Osteoblast (primary cell): ENCODE measurements at places on chromosomes 2 and 18. TPM values are rescaled to one million over a fixed set of nuclear protein-coding genes. Genes with fewer than 3 reads are reported as not detected.
A peak's percentile ranks its signal among the peaks of the same experiment; 100 is the strongest.

- H3K27me3 ChIP-seq, result peaks cover 2% of the 10 kb centered on the region
- no peaks in the 10 kb centered on the region for H3K4me1 ChIP-seq
- H3K36me3 ChIP-seq, result no peaks in the 10 kb centered on the region
- no peak for DNase-seq
- H3K4me3 ChIP-seq, result no peak overlapping the region
These were observed 239.8 kb downstream of the METTL4 start for GRCh38 chr18:2331491-2331890.

- no peak for DNase-seq
- no peak overlapping the region for H3K4me3 ChIP-seq
- H3K27me3 ChIP-seq, result peaks cover 4% of the 10 kb centered on the region
- H3K4me1 ChIP-seq, result no peaks in the 10 kb centered on the region
- H3K27ac ChIP-seq, result no peak overlapping the region
These were observed 260.2 kb downstream of the INSIG2 start for GRCh38 chr2:118348380-118349034.

GRCh38 chr2:112880696-112881095 lies 30.3 kb upstream of the IL37 start:
- H3K36me3 ChIP-seq, result no peaks in the 10 kb centered on the region
- H3K27ac ChIP-seq, result peak overlapping the region; percentile 90
- no peak overlapping the region for H3K4me3 ChIP-seq
- H3K27me3 ChIP-seq, result no peaks in the 10 kb centered on the region

DNA sequence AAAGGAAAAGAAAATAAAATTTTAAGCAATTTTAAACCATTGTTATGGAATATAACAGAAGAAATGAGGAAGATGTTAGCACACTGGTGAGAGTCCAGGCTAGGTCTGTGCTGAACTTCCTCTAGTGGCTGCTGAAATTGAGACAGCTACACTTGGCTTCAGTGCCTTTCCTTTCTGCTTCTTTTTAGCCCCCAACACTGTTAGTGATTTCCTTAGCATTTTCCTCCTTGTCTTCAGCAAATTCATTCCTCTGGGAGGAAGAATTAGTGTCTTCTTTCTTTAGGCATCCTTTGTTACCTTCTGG lies 47.6 kb downstream of the ITGAV start:
- peaks cover 9% of the 10 kb centered on the region for H3K4me1 ChIP-seq
- DNase-seq, result no peak
- H3K27me3 ChIP-seq, result no peaks in the 10 kb centered on the region
- H3K36me3 ChIP-seq, result peaks cover 42% of the 10 kb centered on the region
- no peak overlapping the region for H3K4me3 ChIP-seq
- no peak overlapping the region for H3K27ac ChIP-seq

GRCh38 chr2:153394247-153394646 lies 84.3 kb downstream of the RPRM start:
- H3K4me1 ChIP-seq, result no peaks in the 10 kb centered on the region
- H3K36me3 ChIP-seq, result no peaks in the 10 kb centered on the region
- no peak overlapping the region for H3K4me3 ChIP-seq
- H3K27ac ChIP-seq, result no peak overlapping the region

DNA sequence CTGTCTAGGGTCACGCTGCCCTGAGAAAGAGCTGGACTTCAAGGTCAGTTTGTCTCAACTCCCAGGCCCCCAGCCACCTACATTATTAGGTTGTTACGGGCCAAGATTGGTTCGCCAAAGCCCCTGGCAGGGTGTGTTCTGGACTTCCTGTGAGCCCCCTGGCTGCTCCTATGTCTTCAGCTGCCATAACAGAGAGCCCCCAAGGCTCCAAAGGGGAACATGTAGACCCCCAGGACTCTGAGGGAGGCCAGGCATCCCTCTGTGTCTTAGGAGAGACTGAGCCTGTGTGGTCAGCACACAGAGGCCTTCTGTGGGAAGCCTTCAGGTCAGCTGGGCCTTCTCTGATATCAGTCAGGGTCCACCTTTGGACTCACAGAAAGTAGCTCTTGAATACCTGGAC lies 58.3 kb downstream of the INHBB start:
- DNase-seq, result no peak
- peaks cover 10% of the 10 kb centered on the region for H3K27me3 ChIP-seq
- H3K4me3 ChIP-seq, result no peak overlapping the region

DNA sequence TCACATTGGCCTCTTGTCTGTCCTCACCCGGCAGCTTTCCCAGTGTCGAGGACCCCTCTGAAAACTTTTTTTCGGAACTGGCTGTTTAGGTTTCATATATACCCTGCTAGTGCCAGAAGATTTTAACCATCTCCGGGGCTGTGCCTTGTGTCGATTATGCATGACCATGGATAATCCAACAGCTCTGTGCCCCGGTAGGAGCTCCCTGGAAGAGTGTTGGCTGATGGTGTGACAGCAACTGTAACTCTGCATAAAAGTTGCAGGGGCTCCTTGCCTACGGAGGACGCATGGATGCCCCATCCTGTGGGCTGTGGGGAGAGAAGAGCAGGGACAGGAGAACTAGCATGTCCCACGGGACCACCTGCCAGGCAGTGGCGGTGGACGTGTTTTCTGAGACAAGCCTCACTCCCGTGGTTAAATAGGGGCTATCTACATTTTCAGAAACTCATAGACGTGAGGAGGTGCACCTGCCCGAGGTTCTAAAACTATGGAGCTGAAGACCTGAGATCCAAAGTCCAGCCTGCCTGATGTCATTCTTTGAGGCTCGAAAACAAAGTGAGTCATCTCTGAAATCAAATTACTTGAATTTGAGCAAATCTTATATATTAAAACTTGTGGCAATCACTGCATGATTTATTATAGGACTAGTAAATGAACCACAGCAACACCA lies 437.2 kb upstream of the HS6ST1 start:
- no peak overlapping the region for H3K4me3 ChIP-seq
- H3K27me3 ChIP-seq, result no peaks in the 10 kb centered on the region
- no peak for DNase-seq
- H3K36me3 ChIP-seq, result no peaks in the 10 kb centered on the region

GRCh38 chr2:221133941-221134340 lies 438.2 kb downstream of the EPHA4 start:
- H3K4me1 ChIP-seq, result no peaks in the 10 kb centered on the region
- H3K4me3 ChIP-seq, result no peak overlapping the region
- H3K27ac ChIP-seq, result no peak overlapping the region
- H3K27me3 ChIP-seq, result no peaks in the 10 kb centered on the region
- no peak for DNase-seq
- H3K36me3 ChIP-seq, result no peaks in the 10 kb centered on the region

DNA sequence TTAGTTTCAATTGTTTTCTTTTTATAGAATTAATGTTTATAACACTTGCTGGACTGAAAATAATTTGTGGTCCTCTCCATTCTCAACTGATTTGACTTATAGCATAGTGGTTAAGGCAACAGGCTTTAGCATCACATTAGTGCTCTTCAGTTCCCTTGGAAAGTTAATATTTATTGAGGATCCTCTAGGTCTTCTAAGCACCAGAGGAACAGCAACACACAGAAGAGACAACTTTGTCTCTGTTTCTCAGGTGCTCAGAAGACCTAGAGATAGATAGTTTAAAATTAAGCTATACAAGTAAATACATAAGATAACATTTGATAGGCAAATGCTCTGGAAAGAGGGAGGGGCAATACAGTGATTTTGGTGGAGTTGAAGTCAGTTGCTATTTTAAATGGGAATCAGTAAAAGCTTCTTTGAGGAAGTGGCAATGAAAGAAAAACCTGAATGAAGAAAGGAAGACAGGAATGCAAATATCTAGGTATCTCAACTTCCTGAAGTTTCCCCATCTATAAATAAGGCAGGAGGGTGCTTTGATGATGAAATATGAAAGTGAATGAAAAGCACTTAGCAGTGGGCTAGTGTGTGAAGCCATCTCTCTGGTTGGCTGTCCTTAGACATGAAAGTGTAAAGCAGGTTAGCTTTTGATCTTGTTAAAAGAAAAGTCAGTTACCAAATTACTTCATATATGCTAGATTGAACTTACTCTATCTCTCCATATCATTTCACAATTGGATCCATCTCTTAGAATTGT lies 7.9 kb downstream of the NEUROD1 start:
- no peak overlapping the region for H3K27ac ChIP-seq
- no peaks in the 10 kb centered on the region for H3K4me1 ChIP-seq
- peaks cover 10% of the 10 kb centered on the region for H3K27me3 ChIP-seq
- no peaks in the 10 kb centered on the region for H3K36me3 ChIP-seq

Gene WDR12
- total RNA-seq, result 18.6 and 21.4 TPM in 2 replicates

Gene AQP4
- total RNA-seq, result not detected in 2 replicates

Gene FER1L5
- total RNA-seq, result 1.1 and 1.2 TPM in 2 replicates

Gene KCNK3
- total RNA-seq, result not detected in 2 replicates

Gene SRD5A2
- total RNA-seq, result not detected in 2 replicates
